ENCODE measurements at places on chromosomes 11 and 22. TPM values are rescaled to one million over a fixed set of nuclear protein-coding genes. Genes with fewer than 3 reads are reported as not detected.

The RAB36 gene
- total RNA-seq, result 1.8 TPM

The FXYD2 gene
- total RNA-seq, result not detected

The GPR83 gene
- total RNA-seq, result not detected

The AMOTL1 gene
- total RNA-seq, result 47.8 TPM

The PCSK7 gene
- 52.0 TPM for total RNA-seq

The BARX2 gene
- not detected for total RNA-seq

The GAS2L1 gene
- total RNA-seq, result 5.9 TPM

The DDTL gene
- 11.0 TPM for total RNA-seq

The MS4A6E gene
- total RNA-seq, result not detected

The MAPK8IP2 gene
- total RNA-seq, result 0.12 TPM

The LGALS12 gene
- total RNA-seq, result 0.47 TPM

The LRRC10B gene
- not detected for total RNA-seq

The GRAP2 gene
- total RNA-seq, result not detected

The OR51I1 gene
- not detected for total RNA-seq

The PRR5L gene
- total RNA-seq, result 6.3 TPM

The MRGPRX4 gene
- total RNA-seq, result not detected

The ELMOD1 gene
- total RNA-seq, result 8.1 TPM

The VSIG10L2 gene
- total RNA-seq, result not detected

The CNIH2 gene
- not detected for total RNA-seq

The P2RY6 gene
- total RNA-seq, result 0.12 TPM

The TSKU gene
- total RNA-seq, result 6.2 TPM

The SLN gene
- total RNA-seq, result not detected

The LINC01488 gene
- total RNA-seq, result 0.08 TPM

The MICAL2 gene
- total RNA-seq, result 898 TPM

The RFPL2 gene
- not detected for total RNA-seq

The SYT8 gene
- 0.38 TPM for total RNA-seq

The LRP5 gene
- 38.6 TPM for total RNA-seq

The GPHA2 gene
- total RNA-seq, result not detected

The CPT1A gene
- total RNA-seq, result 33.8 TPM

Data from smooth muscle cell of the coronary artery (primary cell).